Tibial nerve (tissue), 4 donors: ENCODE measurements at places on chromosomes 4 and X. TPM values are rescaled to one million over a fixed set of nuclear protein-coding genes. Genes with fewer than 3 reads are reported as not detected.

Gene ADRA2C
- 4.2 TPM for total RNA-seq

Gene AMTN
- not detected for total RNA-seq

- DNase-seq, result no peak
Measured at GRCh38 chr4:20046931-20047677, 204.6 kb upstream of the SLIT2 start.

- no peak for DNase-seq
Measured at GRCh38 chr4:66328803-66329574, 658.7 kb upstream of the EPHA5 start.
